Suppressor macrophage (primary cell): ENCODE measurements at places on chromosomes 12 and 14.

DNA sequence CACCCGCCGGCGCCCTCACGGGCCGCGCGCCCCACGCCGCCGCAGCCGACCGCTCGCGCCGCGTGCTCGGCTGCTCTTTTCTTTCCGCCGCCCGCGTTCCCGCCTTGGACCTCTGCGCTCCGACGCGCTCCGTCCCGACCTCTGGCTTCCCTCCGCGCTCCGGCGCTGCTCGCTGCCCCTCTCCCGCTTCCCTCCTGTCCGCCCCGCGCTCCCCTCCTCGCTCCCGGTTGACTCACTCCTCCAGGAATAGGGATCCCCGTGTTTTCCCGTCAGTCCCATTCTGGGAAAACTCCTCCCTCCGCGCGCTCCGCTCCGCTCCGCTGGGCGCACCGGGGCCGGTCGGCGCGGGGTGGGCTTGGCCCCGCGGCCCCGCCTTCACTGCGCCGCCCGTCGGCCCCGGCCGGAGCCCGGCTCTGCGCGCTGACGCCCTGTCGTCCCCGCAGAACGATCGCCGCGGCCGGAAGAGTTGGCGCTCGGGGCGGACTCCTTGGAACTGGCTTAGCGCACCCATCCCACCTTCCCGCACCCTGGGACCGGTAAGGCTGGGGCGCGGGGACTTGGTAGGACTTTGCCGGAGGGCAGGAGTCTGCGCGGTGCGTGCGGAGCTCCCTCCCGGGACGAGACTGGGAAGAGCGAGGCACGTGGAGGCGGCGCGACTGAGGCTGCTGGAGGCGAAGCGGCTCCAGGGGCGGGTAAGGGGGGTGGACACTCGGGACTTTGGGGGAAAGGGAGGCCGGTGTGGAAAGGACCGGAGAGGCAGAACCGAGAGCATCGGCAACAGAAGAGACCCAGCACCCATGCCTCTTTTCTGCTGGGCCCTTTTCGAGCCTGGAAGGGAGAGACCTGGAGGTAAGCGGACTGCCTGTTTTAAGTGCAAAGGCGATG is 550 bp downstream of the TEAD4 start:
- DNase-seq, result peak; percentile 7

DNA sequence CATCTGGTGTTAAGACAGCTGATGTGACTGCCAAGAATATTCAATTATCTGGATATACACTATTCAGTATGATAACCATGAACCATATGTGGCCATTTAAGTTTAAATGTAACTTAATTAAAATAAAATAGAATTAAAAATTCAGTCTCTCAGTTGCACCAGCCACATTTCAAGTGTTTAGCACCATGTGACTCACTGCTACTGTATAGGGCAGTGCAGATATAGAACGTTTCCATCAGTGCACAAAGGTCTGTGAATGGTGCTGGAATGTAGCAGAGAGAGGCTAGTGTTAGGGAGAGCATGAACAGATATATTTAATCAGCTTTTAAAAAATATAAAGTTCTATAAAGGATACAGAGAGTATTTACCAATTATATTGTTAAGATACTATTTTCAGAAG is 28.7 kb downstream of the ARID4A start:
- DNase-seq, result no peak

DNA sequence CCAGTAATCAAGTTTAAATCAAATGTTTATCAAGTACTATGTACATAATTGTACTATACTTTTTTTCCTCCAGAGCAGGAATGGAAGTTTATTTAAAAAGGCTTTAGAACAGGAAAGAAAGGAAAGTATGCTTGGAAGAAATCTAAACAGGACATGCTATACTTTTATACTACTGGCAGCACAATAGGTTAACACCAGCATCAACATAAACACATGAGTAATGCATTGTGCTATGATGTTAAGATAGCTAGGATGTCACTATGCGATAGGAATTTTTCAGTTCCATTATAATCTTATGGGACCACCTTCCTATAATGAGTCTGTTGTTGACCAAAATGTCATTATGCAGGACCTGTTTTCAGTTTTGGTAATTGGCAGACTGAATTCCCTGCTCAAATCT is 41.5 kb upstream of the ANKS1B start:
- no peak for DNase-seq

GRCh38 chr14:81276073-81277069 is 55.6 kb upstream of the GTF2A1 start:
- DNase-seq, result no peak

GRCh38 chr12:126993898-126994297 is 1273.1 kb upstream of the TMEM132C start:
- no peak for DNase-seq

DNA sequence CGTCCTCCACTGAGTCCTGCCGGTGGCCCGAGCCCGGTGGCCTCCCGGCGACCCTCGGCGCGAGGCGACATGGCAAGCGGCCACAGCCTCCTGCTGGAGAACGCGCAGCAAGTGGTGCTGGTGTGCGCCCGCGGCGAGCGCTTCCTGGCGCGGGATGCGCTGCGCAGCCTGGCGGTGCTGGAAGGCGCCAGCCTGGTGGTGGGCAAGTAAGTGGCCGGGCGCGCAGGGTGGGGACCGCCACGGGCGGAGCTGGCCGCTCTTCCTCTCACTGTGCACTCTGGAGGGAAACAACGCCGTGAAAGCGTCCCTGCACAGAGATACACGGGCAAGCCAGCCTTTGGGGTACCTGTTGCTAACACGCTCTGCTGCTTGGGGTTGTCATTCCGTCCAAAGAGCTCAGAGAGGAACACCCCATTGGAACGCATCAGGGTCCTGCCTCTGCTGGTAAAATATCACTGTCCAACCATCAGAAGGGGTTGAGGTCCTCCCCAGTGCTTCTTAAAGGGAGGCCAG is at the start of gene AMDHD1:
TSS of gene AMDHD1 (plus strand) at position 2 of the 513 bp plus-strand sequence. CDS start at position 70, 68 bp downstream.
- DNase-seq, result peak; percentile 84

- no peak for DNase-seq
These were observed 142.6 kb upstream of the NCOR2 start for GRCh38 chr12:124709722-124710687.

DNA sequence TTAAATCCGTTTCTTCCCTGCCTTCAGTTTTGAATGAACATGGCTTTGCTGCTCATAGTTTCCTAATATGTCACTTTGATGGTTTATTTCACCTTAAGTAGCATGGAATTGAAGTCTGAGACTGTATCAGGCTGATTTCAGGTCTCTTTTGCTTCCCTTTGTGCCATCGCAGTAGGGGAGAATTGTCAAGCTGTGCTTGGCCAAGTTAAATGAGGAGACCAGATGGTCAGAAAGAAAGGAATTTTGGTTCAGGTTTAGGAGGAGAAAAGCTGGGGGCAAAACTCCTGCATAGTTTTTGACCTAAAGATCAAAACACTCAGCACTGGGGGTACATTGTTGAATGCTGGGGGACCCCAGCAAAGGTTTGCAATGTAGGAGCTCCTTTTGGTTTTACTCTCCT is 398.4 kb downstream of the NUAK1 start:
- DNase-seq, result no peak

DNA sequence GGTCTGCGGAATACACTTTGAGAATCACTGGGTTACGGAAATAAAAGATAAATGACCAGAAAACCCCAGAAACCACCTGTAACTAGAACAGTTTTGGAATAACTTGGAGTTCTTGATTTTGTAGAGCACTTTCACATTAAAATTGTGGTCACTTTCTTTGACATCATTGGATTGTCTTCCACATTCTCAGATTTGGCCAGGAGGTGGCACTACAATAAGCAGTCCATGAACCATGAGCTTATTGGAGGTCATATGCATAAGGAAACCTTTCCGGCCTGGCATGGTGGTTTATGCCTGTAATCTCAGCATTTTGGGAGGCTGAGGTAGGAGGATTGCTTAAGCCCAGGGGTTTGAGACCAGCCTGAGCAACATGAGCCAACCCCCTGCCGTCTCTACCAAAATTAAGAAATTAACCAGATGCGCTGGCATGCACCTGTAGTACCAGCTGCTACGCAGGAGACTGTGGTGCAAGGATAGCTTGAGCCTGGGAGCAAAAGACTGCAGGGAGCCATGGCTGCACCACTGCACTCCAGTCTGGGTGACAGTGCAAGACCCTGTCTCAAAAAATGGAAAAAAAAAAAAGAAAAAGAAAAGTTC is 107.7 kb upstream of the CAND1 start:
- DNase-seq, result peak; percentile 54

DNA sequence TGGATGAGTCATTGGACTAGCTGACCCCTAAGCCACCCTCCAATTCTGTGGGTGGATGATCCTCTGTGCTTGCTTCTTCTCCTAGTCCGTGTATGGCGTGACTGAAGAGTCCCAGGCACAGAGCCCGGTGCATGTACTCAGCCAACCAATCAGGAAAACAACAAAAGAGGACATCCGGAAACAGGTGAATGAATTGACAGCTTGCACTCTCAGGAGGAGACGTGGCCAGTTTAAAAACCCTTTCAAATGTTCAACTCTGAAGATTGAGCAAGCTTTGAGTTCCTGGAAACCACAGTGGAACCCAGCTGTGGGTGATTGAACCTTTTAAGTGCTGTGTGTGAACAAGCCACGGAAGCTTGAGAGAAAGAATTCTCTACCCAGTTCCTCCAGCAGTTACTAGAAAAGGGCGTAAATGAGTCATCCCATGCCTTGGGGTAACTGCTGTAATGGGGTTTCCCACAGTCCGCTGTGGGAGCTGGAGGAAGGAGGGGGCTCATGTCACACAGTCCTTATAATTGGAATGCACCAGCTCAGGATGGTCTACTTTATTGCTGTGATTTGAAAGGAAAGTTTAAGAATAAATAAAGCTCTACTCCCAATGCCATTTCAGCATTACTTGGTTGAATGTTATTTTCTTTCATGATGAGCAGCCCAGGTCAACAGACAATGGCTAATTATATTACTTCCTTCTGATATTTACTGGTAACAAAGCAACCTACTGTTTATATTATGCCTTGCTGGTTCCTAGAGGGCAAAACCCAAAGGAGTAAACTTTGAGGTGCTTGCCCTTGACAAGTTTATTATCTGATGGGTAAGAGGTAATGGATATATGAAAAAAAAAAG is 417.0 kb downstream of the DPF3 start:
- peak; percentile 89 for DNase-seq

DNA sequence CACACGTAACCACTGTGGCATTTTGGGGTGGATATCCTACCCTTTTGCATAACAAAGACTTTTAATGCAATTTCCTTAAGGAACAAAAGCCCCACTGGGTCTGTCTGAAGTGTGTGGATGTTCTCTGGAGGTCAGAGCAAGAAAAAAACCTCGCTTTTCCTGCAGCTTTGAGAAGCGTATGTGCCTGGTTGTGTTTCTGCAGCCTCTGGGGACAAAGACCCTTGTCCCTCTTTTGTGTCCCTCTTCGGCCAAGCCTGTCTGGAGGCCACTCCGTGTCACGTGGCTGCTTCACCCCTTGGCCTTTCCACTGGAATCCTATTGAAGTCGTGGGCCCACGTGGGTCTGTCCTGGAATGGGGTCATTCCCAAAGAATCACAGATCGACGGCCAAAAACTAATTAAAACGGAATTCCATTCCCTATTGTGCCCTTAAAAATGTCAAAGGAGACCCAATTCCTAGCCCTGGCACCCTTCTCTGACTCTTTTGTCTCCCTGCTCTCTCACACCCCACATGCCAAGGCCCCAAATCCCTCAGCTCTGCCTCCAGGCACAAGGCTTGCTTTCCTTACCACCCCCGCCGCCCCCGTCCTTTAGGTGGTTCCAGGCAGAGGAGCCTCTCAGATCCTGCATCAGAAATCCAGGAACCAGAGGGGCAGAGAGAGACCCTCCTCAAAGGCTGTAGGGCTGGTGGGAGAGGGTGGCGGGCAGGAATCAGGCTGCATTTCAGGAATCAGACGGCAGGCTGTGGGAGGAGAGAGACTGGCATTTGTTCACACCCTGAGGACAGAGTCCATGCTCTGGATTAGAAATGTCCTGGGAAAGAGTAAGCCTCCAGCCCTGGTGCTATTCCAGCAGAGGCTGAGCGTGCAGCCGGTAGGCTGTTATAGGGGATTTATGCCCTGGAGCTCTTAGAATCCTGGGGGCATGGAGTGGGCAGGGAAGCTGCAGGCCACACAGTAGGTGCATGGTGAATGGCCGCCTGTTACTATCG is 12.6 kb upstream of the CYP46A1 start:
- DNase-seq, result no peak

DNA sequence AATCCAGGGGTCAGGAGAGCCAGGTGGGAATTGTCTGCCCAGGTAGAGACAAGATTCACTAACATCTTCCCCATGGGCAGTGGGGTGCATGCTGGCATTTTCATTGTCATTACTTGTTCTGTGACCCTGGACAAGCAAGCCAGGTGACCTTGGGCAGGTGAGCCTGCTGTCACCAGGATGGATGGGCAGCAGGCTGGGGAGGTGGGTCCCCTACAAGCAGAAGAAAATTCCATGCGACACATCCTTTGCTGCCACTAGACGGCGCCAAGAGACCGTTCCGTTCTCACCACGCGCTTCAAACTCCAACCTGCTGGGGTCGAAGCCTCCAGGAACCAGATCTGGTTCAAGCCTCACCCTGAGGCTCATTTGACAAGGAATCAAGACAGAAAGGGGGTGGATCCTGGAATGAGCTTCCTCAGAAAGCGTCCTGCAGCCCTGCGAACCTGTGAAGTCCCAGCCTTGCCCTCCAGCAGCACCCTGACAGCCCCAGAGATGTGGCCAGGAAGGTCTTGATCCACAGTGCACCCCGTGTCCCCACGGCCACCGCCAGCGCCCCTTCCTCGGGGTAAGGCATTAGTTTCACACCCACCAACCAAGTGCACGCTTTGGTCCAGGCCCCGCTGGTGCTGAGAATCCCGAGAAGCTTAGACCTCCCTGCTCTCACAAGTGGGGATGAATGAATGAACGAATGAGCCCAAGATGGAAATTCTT is 3.2 kb upstream of the DYNC1H1 start:
- DNase-seq, result peak; percentile 88

DNA sequence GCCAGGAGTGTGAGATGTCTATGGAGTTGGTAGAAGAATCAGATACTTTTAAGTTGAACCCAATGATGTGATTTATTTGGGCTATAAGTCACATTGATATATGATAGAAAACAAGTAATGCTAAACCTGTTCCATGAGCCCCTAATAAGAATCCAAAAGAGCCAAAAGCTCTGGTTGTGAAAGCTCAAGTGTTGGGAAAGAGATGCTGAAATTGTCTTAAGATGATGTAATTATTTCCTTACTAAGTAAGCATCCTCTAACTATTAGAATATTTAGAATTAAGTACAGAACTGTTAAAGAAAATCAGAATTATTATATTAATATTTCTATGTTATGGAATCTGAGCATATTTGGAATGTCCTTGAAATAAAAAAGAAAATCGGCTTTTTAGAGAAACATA is 17.6 kb upstream of the SLC2A13 start:
- DNase-seq, result peak; percentile 30

DNA sequence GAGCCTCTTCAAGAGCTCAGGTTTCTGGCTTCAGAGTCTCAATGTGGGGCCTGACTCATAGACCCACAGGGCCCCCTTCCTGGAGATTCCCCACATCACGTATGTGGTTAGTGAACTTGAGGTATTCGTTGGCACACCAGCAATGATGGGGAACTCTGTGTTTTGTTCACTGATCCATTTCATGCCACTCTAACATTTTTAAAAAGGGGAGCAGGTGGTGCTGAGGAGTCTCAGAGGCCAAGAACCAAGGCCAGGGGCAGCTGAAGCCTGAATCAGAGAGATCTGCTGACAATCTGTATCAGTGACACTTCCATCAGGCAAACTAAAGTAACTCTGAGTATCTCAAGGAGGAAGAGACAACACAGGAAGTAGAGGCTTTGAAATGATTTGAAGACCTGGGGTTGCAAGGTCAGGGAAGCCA is 323.4 kb downstream of the VRK1 start:
- no peak for DNase-seq

GRCh38 chr12:94074216-94074979 is 74.0 kb upstream of the PLXNC1 start:
- DNase-seq, result no peak

- no peak for DNase-seq
These were observed 84.3 kb downstream of the TMEM30B start for GRCh38 chr14:61196792-61197191.

- DNase-seq, result no peak
These were observed 9.5 kb upstream of the RAB35 start for GRCh38 chr12:120125792-120126634.
